ENCODE measurements at places on chromosomes 11 and 22.
A peak's percentile ranks its signal among the peaks of the same experiment; 100 is the strongest.

GRCh38 chr11:99739464-99740089 is 718.8 kb downstream of the CNTN5 start:
- no peak for DNase-seq

GRCh38 chr11:114165326-114166230 is 106.1 kb downstream of the ZBTB16 start:
- no peak for DNase-seq

- DNase-seq = no peak
Observed at GRCh38 chr11:119414734-119415133, 8.2 kb downstream of the THY1 start.

DNA sequence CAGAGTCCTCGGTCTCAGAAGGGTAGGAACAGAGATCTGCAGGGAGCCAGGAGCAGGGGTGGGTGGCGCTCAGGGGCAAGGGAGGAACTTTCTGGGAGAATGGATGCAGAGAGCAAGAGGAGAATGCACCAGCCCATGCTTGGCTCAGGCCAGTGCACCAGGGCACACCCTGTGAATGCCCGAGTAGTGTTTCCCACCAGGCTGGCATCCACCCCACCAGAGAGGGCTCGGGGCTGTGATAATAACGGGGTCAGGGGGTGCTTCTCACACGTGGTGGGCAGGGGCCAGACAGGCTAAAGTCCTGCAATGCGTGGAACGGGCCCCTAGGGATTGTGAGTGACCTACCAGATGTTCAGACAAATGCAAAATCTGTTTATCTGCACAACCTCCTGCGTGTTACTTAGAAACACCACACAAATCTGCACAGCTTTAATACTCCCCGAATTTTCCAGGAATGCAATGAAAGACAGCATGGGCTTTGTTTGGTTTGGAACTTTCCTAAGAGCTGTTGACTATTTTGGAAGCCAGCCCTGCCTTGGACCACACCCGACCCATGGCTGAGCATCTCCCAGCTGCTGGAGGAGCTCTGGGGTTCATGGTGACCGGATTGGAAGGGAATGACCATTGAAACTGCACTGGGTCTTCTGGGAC is 368.3 kb downstream of the SHANK2 start:
- DNase-seq = no peak

DNA sequence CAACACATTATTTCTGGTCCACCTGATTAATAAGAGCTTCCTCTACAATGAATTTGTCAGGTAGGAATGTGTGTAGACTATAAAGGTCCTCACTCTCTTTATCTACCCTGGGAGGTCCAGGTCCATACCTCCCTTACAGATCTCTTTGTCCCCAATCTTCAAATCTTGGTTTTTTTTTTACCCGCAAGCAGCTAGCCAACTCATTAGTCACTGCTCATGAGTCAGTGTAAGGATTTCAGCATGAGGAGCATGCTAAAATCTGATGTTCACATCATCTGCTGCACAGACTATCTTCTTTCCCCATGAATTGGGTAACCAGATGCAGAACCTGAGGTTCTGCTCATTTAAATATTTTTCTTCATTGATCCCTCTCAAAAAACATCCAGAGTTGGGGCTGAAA is 397.0 kb upstream of the ISX start:
- no peak for DNase-seq

- DNase-seq = no peak
Observed at GRCh38 chr11:119807402-119807801, 78.4 kb upstream of the NECTIN1 start.

GRCh38 chr22:22877523-22878210 is 9.9 kb upstream of the IGLL5 start:
- peak; percentile 85 for DNase-seq

DNA sequence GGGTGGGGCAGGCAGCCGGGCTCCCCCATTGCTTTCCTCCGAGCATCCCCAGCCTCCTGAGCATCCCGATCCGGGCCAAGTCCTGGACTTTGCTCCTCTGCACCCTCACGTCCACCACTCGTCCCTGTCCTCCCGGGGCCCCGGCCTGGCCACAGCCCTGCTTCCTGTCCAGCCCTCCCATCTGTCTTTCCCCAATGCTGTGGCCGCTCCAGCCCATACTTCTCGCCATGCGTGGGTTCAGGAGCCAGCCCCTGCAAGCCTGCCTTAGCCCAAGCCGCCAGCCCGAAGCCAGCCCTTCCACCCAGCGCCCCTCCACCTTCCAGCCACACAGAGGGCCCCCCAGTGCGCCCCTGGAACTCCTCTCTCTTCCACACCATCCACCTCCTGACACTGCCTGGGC is 23.8 kb downstream of the MRPL23 start:
- DNase-seq = no peak

GRCh38 chr11:12281571-12282478 is 95.5 kb upstream of the PARVA start:
- DNase-seq = peak; percentile 82

- no peak for DNase-seq
Observed at GRCh38 chr11:82832983-82833382, 67.2 kb downstream of the PRCP start.

GRCh38 chr11:111836721-111837120 is 34.7 kb downstream of the ALG9 start:
- no peak for DNase-seq

All from activated naive CD4-positive, alpha-beta T cell treated with anti-CD3 and anti-CD28 coated beads, Interleukin-2, amount 10 ng/mL, durations not matched to agents 7 days and 5 days (primary cell).